Activated T-cell treated with anti-CD3 and anti-CD28 coated beads for 24 hours (primary cell): ENCODE measurements at places on chromosomes 5 and 9.

DNA sequence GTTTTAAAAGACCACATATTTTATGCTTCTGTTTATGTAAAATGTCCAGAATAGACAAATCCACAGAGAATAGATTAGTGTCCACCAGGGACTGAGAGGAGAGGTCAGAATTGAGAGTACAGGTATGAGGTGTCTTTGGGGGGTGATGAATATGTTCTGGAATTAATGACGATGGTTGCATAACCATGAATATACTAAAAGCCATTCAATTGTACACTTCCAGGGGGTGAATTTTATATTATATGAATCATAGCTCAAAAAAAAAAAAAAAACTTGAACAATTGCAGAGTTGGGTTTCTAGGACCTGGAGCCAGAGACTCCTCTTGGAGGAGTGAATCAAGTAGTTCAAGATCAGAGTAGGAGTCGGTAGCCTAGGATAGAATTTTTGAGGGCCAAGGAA is 57.8 kb upstream of the RUSC2 start:
- no peak for DNase-seq

DNA sequence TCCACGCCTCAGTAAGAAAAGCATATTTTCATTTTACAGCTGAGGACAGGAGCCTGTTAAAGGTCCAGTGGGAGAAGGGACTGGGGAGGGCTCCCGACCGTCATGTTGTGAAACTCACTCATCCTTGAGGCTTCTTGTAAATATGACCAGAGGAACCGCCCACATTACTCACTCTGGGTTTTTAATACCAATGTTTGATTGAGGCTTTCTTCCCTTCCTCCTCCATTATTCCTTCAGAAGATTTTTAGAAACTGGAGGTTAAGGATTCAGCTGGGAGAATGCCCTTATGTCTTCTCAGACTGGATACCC is 61.4 kb upstream of the GLRX start:
- DNase-seq = no peak

- DNase-seq = no peak
These were observed 46.9 kb downstream of the MAP1B start for GRCh38 chr5:72154076-72154756.

- no peak for DNase-seq
These were observed 223.6 kb downstream of the COMMD10 start for GRCh38 chr5:116308391-116308790.

- no peak for DNase-seq
These were observed 82.6 kb upstream of the ADAMTS19 start for GRCh38 chr5:129377504-129377903.

GRCh38 chr5:58135571-58136335 is 324.1 kb downstream of the PLK2 start:
- no peak for DNase-seq

DNA sequence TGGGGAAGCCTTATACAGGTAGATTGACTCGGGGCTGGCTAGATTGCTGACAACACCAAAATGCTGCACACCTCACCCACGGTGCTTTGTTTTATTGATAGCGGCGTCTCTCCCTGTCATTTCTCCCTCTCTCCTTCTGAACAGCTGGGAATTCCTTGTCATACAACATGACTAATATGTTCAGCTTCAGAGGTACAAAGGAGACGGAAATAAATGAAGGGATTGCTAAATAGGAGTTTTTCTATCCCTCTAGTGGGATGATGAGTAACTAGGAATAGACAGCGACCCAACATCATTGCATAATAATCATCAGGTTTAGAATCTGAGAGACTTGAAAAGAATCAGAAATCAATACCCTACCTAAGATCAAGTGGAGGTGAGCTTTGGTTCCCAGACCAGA is 337.7 kb upstream of the PANK3 start:
- DNase-seq = no peak

GRCh38 chr5:156526081-156526925 is 199.3 kb downstream of the SGCD start:
- no peak for DNase-seq

DNA sequence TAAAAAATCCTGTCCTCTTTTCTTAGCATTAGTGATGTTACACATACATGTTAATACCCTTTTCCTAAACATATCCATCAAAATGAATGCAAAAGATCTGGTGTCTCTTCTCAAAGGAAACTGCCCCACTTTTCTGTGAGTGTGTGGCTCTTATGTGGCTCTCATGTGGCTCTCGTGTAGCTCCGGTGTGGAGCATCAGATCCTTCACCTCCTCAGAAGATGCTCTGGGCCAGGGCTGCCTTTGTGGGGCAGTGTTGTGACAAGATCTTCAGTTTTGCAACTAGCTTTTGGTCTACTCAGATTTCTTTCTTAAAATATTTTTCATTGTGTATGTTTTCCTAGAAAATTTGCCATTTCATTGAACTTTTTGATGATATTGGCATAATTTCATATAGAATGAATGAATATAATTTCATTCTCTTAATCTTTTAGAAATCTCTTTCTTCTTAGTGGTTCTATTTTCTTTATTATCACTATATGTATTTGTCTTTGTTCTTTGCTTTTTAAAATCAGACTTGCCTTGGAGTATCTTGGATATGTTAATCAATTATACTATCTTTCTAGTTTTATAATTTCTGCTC is 19.4 kb downstream of the GARNL3 start:
- no peak for DNase-seq

DNA sequence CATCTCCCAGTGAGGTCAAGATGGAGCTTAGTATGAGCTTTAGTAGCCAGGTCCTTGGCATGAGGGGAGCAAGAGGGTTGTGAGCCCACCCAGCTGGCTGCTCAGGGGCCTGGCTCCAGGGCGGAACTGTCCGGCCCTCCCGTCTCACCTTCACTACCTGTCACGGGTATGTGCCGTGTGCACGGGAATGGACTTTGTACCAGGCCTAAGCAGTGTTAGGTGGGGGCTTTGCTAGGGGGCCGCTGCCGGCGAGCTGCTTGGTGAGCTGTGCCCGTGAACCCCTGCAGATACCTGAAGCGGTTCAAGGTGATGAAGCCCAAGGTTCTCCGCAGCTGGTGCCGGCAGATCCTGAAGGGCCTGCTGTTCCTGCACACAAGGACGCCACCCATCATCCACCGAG is 46.7 kb downstream of the WNK2 start:
- DNase-seq = no peak

DNA sequence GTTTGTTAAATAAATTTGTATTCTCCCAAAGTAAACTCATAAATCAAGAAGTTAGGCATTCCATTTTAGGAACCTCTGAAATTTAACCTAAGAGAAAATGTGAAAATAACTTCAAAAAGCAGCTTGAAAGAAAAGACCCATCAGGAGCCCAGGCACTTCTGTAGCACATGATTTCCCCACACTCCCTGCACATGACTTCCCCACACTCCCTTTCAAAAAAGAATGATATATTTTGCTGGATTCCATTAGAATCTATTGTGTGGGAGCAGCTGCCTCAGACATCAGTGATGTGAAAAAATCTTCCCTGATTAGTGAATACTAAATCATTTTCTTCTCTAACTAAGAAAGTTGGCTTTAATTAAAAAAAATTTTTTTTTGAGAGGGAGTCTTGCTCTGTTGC is 83.3 kb downstream of the GLDC start:
- no peak for DNase-seq

DNA sequence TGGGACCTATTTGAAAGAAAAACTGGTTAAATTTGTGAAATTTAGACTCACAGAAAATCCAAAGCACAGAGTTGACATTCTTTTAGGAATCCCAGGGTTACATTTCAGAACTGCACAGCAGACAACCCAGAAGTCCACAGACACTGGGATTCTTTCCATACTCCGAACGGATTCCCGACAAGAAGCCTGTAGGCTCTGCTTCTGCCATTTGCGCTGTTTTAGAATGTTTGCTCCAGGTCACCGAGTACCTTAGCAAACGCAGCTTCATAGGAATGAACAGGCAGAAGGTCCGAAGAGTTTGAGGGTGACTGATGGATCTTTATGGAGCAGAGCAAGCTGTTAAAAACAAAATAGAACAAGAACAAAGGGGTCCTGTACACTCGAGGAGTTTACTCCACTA is 84.5 kb upstream of the NFIB start:
- no peak for DNase-seq

GRCh38 chr9:12318732-12319685 is 374.2 kb upstream of the TYRP1 start:
- no peak for DNase-seq

GRCh38 chr5:76954383-76954763 is 1.5 kb downstream of the CRHBP start:
- DNase-seq = no peak

DNA sequence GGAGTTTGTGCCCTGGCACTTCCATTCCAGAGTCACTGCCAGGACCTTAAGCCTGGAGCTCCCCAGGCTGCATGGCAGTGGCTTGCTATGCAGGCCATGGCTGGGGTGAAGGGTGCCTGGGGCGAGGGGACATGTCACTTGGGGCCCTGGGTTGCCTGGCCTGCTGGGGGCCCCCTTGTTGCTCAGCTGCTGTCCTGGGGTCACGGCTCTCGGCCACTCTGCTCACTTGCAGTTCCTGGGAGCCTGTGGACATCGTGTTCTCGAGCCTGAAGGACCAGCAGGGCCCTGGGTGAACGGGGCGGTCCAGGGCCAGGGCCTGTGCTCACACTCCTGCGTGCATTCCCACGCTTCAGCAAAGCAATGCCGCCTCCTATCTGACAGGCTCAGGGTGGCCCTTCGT is 14.5 kb upstream of the SLC2A6 start:
- DNase-seq = no peak
